Stimulated activated CD4-positive, alpha-beta T cell treated with anti-CD3 and anti-CD28 coated beads, Interleukin-12 subunit alpha, Interleukin-12 subunit beta, amount 100 ng/mL, for 24 hours (primary cell): ENCODE measurements at places on chromosomes 13 and 19.
A peak's percentile ranks its signal among the peaks of the same experiment; 100 is the strongest.

DNA sequence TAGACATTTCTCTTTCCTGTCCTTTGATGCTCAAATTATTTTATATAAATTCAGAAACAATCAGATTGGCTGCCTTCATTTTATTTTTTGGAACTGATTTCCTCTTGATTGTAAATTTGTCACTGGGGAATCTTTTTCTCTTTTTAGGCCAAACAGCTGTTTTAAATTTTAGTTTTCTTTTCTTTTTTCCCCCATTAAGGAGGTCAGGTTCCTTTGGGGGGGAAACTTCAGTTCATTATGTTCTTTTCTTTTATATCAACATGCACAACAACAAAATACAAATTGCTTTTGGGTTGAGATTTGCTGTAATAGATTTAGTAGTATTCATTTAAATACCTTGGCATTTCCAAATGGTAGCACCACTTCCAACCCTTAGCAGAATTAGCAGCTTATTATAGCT, 264.8 kb upstream of the SPRY2 start:
- no peak for DNase-seq

DNA sequence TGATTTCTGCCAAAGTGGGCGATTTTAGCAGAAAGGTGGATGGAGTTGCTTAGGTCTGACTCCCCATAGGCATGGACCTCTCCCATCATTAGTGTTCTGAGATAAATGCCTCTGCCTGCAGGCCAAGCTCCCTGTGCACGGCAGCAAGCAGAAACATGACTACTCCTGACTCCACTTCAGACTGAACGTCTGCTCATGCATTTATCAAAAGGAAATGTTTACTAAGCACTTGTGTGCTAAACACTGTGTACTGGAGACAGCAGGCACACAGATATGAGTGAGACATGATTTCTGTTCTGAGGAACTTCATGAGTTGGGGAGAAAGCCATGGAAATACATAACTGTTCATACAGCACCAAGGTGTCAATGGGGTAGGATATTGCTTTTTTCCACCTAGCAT, 149.6 kb downstream of the MIPEP start:
- DNase-seq = no peak

DNA sequence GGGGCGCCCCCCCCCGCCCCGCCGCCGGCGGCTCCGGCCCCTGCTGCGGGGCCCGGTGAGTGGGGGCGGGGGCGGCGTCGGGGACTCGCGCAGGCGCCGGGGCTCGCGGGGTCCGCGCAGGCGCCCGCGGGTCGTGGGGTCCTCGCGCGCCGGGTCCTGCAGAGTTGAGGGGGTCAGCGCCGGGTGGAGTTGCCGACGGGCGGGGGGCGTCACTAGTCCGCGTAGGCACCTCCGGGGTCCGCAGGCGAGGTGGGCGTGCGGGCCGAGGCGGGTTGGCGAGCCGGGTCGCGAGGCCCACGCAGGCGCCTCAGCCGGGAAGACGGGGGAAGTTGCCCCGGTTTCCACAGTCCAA, 365 bp downstream of the PPP6R1 start:
- peak; percentile 38 for DNase-seq

DNA sequence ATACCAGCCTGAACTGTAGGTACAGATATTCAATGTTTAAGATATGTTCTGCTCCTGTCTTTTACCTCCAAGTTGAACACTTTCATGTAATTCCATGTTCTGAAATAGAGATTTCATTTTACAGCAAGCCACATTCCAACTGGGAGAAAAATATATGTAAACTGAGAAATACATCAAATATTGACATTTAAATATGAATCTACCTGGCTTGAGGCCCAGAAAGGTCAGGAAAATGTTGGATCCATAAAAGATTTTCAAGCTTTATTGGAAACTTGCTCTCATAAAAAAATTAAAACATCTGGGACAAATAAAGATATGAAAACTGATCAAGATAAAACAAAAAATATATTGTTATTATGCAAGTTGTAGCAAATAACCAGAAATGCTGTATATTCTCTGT, 1078.7 kb upstream of the ATXN8OS start:
- DNase-seq = no peak

DNA sequence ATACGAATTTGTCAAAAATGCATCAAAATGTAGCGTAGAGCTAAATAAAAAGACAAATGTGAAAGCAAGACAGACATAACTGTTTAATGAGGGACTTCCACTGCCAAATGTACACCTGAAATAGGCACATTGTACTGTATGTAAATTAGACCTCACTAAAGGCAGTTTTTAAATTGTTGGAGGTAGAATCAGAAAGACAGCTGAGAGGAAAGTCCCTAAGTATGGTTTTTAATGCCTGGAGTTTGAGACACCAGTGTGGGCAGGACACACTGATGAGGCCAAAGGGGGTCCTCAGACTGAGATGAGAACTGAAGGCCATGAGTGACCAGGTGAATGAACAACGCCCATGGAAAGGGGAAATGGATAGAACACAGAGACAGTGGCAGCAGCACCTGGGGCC, 22.9 kb downstream of the MED26 start:
- DNase-seq = no peak

DNA sequence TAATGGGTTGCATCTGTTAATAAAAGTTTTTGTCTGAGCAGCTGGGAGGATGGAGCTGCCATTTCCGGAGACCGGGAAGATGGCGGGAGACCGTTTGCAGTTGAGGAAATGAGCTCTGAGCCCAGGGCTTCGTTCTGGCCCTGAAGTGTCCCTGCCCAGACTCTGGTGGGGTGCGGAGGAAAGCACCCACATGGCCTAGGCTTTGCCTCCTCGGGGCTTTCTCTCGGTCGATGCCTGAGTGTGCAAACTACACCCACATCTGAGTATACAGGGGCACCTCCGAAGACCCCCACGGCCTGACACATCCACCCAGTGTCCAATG, 15.6 kb upstream of the NANOS3 start:
- DNase-seq = no peak
